ENCODE measurements at places on chromosomes 5 and 9.

DNA sequence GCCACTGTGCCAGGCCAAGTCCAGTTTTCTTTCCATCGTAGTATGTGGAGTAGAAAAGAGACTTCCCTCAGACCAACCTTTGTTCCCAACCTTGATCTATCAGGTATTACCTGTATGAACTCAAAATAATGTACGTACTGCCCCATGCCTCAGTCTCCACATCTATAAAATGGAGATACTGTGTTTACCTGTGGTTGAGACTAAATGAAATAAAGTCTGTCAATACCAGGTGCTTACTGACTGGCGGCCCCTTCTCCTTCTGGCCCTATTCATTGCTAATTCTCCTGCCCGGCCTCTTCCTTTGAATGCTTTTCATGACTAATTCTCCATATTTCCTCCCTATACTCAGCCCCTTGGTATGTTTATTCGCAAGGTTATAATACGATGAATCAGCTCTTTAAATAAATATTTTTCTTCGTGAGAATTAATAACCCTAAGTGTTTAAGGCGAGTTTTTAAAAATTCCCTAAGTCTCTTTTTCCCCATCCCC lies 89.6 kb upstream of the BASP1 start:
- no peak for DNase-seq

GRCh38 chr5:73786043-73786831 lies 160.2 kb downstream of the ARHGEF28 start:
- DNase-seq = no peak

- DNase-seq = no peak
Measured at GRCh38 chr9:115597330-115597895, 479.5 kb upstream of the TNC start.

- DNase-seq = no peak
Measured at GRCh38 chr5:118891252-118891651, 97.1 kb downstream of the DTWD2 start.

GRCh38 chr9:19994296-19994695 lies 205.5 kb upstream of the SLC24A2 start:
- no peak for DNase-seq

- DNase-seq = no peak
Measured at GRCh38 chr5:143188692-143189091, 214.8 kb downstream of the NR3C1 start.

DNA sequence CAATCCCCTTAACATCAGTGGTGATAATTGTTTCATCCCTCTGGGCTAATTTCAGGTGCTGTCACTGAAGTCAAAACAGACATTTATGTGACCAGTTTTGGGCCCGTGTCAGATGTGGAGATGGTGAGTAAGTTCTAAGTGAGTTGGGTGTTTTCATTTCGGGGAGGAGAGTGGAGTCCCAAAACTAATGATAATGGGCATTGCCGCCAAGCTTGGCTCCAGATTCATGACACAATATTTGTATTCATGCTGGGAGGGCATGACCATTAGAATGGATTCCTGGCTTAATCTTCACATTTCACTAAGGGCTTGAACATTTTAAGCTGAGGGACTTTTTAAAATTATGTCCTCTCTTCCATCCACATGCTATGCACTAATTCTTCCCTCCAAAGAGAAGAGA lies 1.4 kb downstream of the GABRA6 start:
- DNase-seq = no peak

DNA sequence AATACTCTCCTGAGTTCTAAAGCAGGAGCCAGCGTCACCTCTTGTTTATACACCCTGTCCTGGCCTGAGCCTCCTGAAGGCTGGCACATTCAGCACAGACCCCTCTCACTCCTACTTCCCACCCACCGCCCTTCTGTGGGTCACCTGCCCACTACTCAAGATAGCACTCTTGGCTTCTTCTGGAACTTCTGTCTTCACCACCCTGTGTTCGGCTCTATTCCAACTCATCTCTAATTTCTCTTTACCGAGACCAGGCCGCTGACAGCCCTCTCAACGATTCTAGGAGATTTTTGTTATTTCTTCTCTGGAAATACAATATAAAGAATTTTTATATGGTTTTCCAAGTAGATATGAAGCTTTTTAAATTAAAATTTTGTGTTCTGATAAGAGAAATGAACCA lies 57.4 kb downstream of the IRF1 start:
- no peak for DNase-seq

DNA sequence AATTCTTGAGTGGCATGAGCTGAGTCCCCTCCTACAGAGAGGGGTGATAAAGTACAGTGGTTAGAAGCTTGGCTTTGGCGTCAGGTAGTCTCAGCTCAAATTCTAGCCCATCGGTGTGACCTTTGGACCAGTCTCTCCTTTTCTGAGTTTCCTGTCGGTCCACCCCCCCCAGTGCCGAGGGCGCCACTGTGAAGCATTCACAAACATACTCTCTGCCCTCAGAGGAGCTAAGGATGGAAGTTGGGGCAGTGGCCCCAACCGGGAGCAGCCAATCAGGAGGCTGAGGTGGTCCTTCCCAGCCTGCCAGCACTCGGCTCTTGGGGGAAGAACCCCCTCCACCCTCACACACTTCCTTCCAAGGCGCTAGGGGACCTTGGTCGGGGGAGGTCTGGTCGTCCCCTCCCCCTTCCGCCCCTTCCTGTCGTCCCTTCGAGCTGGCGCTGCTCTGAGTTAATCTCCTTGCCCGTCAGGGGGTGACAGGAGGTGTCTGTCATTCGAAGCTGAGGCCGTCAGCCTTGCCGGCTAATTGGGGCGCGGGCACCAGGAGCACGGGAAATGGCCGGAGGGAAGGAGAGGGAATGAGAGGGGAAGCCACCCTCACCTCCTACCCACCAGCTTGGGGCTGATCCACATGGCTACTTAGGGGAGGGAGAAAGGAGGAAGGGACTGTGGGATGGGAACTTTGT lies 53.0 kb downstream of the CXXC5 start:
- DNase-seq = no peak

GRCh38 chr5:133319905-133320520 lies 268.2 kb downstream of the HSPA4 start:
- no peak for DNase-seq

GRCh38 chr5:126536874-126537273 lies 58.1 kb downstream of the ALDH7A1 start:
- DNase-seq = no peak

DNA sequence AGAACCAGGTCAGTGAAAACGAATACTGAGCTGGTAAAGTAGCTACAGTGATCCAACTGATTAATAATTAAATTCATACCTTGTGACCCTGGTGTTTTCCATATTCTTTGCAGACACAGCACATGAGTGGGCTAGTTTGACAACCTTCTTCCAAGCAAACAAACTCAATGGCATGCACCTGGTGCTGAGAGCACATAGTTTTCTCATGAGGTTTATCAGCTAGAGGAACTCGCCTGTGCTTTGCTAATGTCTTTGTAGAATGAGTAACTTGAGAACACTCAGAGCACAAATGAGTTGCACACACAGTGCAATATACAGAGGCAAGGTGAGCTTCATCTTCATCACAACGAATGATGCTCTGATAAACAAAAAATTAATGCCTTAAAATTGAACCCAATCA lies 12.6 kb downstream of the TRIM23 start:
- DNase-seq = no peak

DNA sequence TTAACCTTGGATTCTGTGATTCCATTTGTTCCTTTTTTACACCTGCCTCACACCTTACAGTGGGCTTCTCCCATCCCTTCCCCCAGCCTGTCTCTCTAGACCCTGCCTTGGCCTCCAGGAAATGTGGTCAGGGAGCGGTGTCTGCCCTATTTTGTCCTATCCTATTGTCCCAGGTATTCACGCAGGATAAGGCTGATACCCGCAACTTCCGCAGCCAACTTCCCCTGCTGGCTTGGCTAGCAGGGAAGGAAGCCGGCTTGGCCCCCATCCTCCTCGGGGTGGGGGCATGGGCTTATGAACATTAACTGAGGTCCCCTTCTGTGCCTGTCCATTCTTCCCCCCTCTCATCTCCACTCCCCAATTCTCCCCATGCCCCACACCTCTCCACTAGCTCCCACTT lies 3.5 kb downstream of the CSF1R start:
- no peak for DNase-seq

- no peak for DNase-seq
Measured at GRCh38 chr5:24512423-24512822, 132.4 kb downstream of the CDH10 start.

DNA sequence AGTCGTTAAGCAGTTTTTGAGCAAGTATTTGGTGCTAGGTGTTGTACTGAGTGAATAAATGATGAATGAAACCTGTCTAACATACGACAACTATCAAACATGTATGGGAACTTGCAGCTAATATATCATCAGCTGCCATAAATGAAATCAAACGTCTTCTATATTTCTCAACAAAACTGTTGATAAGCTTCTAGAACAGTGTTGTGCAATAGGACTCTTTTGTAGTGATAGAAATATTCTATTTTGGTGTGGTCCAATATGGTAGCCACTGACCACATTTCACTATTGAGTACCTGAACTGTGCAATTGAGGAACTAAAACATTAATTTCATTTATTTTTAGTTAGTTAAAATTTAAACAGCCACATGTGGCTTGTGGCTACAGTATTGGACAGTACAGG lies 16.3 kb upstream of the FYB1 start:
- no peak for DNase-seq

GRCh38 chr5:56140073-56140472 lies 93.1 kb downstream of the ANKRD55 start:
- DNase-seq = no peak

DNA sequence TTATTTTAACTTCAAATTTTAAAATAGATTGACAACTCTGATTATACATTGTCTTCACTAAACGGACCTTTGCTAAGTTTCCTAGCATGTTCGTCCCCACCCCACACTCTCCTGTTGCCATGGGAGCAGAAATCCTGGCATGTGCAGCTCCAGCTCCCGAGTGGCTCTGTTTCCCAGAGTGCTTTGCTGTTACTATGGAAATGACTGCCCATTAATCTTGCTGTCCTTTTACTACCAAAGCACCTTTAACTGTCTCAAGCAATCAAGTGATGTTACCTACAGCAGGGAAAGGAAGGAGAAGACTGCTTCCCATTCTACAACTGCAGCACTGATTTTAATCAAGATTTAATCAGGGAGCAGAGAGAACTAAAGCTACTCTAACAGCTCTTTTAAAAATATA lies 212.0 kb upstream of the KIF2A start:
- no peak for DNase-seq

DNA sequence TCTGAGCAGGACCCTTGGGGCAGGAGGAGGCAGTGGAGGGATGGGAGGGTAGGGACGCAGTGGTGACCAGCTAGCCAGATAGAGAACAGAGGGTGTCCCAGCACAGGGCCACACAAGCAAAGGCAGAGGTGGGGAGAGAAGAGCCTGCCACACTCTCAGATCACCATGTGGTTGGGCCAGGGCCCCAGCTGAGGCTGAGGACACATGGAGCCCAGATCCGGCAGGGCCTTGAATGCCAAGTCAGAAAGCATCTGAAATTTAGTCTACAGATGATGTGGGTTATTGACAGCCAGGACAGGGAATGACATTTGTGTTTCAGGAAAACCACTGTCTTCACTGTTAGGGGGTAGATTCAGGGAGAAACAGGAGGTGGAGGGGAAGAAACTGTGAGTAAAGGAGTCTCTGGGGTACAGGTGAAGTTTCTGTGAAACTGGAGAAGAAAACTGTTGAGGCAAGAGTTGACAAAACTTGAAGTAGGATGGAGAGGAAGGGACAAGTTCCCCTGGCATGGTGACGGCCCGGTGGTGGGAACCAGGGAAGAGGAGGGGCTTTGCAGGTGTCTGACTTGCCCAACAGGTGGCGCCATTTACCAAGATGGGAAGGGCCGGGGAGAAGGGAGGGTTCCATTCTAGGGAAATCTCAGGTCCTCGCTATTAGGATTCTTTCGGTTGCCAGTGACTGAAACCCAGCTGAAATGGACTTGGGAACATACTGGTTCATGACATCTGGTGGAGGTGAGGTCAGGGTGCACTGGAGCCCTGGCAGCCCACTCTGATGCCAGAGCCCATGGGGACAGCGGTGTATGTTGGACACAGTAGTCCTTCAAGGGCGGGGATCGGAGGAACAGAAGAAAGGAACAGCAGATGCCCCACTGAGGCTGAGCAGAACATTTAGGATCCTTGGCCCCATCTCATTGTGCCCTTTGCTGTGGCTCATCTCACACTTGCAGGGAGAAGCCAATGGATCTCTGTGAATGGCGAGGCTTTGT lies 100.1 kb downstream of the KCNIP1 start:
- DNase-seq = peak; percentile 52

DNA sequence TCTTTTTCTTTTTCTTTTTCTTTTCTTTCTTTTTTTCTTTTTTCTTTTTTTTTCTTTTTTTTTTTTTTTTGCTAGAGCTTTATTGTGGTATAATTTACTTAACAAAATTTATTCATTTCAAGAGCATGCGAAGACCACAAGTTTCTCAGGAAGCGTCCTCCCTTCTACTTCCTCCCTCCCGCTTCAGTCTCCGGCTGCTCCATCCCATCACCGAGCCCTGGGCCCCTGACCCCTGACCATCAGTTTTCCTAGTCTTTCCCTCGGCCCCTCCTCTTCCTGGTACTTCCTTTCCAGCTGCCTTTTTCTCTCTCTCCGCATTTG lies 34.7 kb downstream of the C9orf152 start:
- no peak for DNase-seq

DNA sequence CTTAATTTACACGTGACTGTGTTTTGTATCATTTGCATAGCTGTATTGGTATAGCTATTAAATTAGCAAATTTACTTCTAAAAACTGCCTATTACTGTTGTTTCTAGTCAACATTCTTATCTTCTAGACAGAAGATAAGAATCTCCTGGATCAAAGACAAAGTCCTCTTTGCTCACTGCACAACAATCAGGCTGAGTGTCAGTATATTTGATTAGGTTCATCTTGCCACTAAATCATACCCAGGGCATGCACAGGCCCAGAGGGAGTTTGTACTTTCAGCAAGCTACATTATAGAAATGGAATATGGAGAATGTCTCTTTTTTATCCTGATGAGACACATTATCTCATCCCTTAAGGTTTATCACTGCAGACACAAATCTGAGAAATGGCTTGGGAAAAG lies 579.1 kb downstream of the SLCO4C1 start:
- no peak for DNase-seq

GRCh38 chr5:116528519-116529234 lies 45.9 kb downstream of the SEMA6A start:
- no peak for DNase-seq

Measured in stimulated activated naive CD8-positive, alpha-beta T cell treated with anti-CD3 and anti-CD28 coated beads, Interleukin-15, amount 100 ng/mL, for 72 hours (primary cell).